ENCODE measurements at places on chromosomes 3 and 15.

DNA sequence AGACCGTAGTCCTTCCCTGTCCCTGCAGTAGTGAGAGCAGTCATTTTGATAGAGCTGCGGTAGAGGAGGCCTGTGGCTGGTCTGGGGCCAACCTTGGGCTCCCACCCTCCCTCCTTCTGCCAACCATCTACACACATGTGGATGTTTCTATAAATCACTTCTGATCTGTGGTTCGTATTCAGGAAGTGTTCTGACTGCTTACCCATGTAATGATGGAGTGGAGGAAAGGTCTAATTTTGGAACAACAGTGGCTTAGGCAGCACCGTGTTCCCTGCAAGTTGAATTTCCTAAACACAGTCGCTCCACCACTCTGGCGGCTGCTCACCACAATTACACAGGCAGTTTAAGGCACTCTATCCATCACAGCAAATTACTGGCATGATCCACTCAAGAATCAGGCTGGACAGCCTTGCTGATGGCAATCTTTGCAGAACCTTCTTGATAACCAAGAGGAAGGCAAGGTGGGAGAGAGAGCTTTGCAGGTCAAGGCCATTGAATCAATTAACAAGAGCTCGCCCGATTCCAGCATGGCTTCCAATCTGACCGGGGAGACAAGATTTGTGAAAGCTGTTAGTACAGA lies 104.7 kb upstream of the VEPH1 start:
- no peak for DNase-seq

DNA sequence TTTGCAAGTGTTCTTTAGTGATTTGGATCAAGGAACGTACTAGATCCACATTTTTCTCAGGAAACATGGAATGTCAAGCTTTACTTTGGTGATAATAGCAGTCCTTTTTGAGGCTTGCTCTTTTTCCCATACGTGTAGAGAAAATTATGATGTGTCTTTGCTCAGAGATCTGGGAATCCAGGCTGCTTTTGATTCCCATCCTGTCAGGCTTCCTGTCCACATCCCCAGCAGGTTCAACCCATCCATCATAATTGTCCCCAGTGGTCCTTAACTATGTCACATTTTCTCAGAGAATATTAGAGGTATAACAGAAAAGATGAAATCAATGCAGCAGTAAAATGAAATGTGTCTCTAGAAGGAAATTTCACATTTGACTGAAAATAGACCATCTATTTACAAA lies 111.4 kb downstream of the IQCH start:
- no peak for DNase-seq

DNA sequence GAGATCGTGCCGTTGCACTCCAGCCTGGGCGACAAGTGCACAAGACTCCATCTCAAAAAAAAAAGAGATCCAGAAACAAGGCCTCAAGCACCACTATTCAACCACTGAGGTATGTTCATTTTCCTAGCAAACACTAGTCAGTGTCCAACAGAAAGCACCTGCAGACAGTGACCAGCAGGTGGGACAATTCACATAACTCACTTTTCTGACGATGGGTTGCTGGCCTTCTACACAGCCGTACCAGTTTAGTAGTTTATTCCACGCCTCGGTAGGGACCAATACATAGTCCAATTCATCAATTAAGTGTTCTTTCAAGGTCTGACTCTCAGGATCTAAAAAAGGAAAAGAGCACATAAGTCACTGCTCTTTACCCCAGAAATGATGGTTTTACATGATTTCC lies 12.4 kb downstream of the USP4 start:
- DNase-seq = no peak

DNA sequence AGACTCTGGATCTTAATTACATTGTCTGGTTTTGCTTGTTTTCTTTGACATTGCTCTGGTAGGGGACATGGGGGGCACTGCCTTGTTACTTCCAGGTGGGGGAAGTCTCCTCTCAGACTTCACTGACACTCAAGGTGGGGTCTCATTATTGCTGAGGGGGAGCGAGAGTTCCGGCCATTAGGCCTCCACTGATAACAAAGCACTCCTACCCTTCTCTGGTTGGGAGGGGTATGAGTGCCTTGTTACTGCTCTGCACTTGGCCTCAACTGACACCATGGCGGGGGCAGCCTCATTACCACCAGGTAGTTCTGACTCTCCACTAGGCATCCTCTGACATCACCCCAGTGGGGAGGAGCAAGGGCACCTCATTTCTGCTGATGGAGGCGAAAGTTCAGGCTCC lies 25.7 kb downstream of the SH3GL3 start:
- no peak for DNase-seq

GRCh38 chr3:48837163-48837562 lies 10.5 kb downstream of the PRKAR2A start:
- no peak for DNase-seq

GRCh38 chr3:122497425-122497824 lies 17.3 kb downstream of the KPNA1 start:
- no peak for DNase-seq

DNA sequence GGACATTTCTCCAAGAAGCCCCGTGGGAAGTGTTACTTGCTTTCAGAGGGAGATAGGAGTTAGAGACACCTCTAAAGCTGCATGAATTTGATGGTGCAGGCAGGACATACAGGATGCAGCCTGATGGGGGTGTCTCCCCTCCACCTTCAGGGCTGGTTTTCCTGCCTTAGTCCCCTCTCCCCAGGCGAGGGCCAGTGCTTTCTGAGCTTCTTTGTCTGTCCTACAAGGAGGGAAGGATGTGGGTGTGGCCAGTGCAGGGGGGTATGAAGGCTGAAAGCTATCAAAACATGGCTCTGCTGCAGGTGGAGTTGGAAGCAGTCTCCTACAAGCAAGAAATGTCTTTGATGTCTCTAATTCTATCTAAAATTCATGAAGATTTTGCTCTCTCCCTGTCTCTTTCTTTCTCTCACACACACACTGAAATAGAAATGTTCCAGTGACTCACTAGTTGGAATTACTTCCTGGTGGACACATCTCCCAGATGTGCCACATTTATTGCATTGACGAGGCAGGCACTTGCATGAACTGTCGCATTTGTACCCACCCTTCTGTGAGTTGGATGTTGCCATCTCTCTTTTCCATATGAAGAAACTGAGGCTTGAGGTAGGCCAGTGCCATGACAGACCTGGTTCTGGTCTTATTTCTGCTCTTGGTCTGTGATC lies 13.9 kb upstream of the PODXL2 start:
- no peak for DNase-seq

- no peak for DNase-seq
Measured at GRCh38 chr3:180063783-180064182, 27.0 kb upstream of the PEX5L start.

- DNase-seq = no peak
Measured at GRCh38 chr15:97955035-97955434, 5.5 kb upstream of the ARRDC4 start.

- no peak for DNase-seq
Measured at GRCh38 chr3:150014782-150015181, 44.1 kb upstream of the PFN2 start.

DNA sequence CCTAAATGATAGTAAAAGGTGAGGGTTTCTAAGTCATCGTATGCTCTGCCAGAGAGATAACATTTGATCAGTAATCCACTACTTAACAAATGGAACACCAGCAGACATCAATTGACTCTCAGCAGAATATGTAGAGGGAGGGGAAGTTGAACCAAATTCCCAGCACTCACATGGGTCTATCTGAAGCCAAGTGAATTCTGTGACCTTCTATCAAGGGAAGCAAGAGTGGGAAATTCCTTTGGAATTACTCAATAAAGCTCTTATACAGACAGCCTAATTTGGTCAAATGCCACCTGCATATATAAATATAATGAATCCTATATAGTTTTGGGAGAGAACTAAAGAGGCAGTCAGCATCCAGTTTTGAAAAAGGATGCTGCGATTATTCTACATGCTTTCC lies 15.8 kb upstream of the KCNMB2 start:
- peak; percentile 15 for DNase-seq

GRCh38 chr15:63905131-63905530 lies 71.4 kb upstream of the HERC1 start:
- no peak for DNase-seq

DNA sequence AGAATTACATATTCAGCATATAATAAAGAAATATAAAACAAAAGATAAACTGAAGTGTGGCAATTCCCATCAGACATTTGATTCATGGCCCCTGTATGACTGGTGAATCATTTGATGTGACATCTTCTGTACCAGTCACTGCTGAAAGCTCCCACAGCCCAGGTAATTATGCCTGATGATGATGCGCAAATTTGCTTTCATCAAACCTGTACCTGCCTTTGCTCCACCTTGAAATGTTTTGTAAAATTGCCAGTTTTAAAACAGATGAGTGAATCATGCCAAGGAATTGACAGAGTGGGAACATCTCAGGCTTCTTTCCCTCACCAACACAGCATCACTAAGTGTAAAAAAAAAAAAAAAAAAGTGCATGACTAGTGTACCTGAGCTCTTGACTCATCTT lies 66.5 kb upstream of the EIF1B start:
- DNase-seq = no peak
